Urinary bladder (tissue), 4 donors: ENCODE measurements at places on chromosomes 3 and 15. TPM values are rescaled to one million over a fixed set of nuclear protein-coding genes. Genes with fewer than 3 reads are reported as not detected.

DNA sequence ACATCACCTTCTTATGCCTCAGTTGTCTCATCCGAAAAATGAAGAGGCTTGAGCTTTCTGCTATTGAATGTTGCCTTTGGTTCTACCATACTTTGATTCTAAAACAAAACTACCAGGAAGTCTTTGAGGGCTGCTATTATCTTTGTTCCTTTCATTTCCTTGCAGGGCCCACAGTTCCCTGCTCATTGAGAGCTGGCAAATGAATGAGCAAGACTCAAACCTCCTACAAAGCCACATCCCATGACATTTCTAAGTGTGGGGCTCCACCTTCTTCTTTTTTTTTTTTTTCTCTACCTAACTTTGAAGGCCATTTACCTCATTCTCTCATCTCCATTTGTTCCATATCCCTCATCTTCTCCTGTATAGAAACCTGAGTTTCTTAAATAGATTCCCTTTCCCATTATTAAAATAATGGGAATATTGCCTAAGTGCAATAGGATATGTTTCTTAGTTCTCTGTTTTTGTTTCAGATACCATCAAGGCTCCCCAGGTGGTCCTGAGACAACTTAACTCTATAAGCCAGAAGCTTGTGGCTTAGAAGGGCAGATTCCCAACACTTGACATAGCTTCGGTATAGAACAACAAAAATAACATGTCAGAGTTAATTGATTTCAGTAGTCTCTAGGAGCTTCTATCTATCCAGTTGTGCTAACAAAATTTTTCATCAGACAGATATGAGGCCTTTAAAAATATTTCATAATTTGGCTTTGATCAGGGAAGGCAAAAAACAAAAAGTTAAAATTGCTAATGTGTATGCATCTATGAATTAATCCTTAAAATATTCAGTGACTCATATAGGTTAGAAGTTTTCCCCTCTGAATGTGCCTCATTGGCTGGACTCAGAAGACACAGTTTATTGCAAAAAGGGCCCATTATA is 951.6 kb downstream of the TUSC7 start:
- no peak for DNase-seq

DNA sequence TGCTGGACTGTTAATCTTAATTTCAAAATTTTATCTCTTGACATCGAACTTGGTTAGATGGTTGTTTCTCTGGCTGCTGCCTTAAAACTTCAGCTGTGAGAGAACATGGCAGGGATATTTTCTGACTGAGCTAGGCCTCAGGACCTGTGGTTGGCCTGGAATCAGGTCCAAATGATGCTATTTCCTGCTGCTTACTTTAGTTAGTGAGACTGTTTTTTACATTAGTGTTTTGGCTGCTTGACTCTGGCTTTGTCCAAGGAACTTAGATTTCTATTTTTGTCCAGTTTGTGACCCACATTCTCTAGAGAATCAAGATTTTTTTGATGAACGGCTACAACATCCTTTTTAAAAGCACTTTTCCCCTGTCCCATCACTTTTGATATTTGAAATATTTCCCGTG is 497.9 kb upstream of the SGO1 start:
- DNase-seq, result no peak

- peak; percentile 45 for DNase-seq
Measured at GRCh38 chr15:91271565-91272153, 171.6 kb downstream of the SV2B start.

DNA sequence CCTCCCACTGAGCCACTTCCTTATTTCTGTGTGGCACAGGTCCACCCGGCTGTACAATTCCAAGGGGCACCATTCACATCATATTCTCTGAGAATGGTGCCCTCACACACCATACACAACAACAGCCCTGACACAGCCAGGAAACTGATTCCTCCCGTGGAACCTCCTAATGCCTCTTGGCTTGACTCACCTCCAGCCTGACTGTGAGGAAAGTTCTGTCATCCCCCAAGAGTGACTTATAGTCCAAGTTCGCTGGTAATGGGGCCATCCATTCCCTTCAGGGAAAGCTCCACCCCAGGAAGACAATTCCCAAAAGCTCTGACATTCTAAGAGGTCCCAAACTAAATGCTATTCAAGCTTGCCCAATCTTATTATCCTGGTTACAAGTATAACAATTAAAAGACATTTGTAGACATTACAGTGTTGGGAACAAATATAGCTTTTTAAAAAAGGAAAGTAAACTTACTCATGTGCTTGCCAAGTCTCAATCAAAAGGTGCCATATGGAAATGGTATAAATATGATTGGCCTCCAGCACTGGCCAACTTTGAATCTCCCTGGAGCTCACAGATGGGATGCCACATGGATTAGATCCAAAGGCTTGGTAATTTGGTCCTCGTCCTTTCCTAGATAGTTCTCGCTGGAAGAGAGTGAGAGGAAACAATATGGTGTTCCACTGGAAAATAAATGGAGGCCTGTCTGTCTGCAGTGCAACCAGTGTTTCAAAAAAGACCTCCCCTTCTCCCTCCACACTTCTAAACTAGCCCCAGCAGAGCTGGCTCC is 56.3 kb upstream of the PSMD6 start:
- DNase-seq, result no peak

CPNE4 gene
- 0.21 TPM for total RNA-seq

GRCh38 chr3:37163262-37164015 is 10.9 kb downstream of the LRRFIP2 start:
- DNase-seq, result no peak

SEMA3F gene
- 10.8 TPM for total RNA-seq

DNA sequence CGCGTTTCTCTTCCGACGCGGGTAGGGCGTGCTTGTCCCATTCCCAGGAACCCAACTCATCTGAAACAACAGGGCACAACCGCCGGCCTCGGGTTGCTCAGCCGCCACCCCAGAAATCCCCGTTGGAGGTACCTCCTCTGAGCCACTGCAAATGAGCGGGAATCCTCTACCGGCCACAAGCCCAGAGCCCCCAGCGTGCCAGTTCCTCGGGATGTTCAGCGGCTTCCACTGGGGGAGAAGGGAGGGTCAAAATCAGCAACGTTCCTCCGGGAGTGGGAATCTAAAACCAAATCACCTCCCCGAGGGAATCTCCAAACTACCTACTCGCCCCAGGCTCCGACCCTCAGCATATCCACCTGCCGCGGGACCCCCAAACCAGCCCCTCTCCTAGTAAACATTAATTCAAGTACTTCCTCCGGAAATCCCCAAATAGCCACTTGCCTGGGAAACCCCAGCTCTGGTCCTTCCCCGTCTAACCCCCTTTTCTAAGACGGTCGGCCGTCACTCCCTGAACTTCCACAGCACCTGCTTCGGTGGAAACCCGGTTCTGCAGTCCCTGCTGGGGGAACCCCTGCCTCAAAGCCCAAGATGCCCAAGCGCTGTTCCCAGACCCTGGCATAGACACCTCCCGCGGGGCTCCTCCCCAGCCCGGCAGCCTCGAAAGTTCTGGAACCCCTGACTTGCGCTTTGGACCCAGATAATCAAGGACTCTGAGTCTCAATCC is 887 bp downstream of the OXTR start:
- no peak for DNase-seq

SLC28A1 gene
- total RNA-seq, result 0.11 TPM

- DNase-seq, result no peak
Measured at GRCh38 chr3:67896130-67896529, 241.7 kb upstream of the SUCLG2 start.

RTP3 gene
- total RNA-seq, result not detected

DNA sequence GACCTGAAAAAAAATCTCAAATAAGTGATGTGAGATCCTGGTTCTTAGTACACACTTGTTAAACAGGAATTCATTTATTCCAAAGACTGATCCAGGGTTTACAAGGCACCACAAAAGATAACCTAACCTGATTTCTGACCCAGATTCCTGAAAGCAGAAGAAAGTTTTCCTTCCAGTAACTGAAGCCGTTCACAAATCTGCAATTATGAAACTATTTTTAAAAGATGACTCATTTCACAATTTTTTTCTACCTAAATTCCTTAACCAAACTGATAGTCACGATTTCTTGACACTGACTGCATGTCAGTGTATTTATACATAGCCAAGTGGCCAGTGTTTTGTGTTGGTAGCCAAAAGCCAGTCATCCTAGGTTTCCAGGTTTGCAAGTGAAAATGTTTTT is 17.1 kb downstream of the SLC9A9 start:
- DNase-seq, result no peak

DNA sequence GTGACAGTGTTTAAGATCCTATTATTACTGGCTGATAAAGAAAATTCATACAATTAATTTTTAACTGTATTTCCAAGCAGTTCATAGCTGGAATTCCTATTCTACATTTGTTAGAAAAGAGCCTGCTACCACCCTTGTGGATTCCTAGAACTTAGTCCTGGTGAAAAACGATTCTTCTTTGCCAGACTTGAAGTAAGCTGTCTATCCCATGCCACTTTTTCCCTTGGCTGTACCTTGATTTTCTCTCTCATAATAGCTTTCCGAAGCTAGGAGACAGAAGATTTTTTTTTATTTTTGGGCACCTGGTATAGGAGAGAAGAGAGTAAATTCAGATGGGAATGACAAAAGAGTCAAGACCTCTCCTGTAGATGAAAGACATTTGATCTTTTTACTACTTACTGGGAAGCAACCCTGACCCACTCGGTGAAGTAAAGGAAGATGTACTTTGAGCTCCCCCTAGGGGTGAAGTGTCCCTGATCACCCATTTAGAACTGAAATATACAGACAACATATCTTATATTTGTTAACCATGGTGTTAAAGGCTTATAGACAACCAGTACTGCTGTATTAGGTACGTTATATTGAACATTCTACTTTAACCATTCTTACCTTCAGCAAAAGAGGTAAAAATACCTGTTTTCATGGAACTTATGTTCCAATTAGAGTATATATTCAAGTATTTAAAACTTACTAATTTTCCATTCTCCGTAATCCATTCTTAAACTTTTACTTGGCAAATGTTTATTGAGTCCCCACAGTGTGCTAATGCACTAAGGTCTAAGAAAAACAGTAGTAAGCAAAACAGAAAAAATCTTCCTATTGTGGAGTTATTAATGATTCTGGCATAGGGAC is 36.2 kb upstream of the C3orf38 start:
- DNase-seq, result no peak

DNA sequence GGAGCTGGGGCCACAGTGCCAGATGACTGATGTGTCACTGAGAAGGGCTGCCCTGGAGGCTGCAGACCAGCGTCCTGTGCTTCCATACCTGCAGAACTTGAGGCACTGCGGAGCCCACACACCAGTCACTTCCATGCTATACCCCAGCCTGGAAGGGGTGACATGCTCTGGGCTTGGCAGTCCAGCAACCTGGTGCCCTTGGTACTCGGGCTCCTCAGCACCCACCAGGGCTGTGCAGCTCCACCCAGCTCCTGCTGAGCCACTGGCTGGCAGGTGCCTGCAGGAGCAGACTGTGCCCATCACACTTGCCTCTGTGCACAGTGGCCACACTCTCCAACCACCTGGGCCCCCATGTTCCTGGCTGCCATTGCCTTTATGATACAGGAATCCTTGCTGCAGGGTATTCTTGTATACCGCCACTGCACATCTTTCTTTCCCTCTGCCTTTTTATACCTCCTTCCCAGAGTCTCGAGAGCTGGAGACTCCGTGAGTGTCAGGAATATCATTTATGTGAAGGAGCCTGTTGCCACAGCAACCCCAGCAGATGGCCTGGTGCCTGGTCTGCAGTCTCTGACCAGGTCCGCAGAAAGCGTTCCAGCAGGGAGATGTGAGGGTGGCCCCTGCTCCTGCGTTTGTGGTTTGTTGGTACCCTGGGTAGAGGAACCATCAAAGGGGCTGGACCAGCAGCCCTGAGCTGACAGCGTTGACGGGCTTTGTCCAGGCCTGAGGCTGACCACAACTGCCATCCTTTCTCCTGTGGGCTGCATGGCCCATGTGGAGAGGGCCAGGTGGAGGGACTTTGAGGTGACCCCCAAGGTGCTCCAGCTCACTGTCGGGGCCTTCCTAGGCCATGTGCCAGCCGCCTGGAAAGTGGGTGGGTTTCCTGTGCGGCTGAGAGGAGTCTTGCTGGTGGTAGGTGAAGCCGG is 93.4 kb upstream of the PLXNA1 start:
- DNase-seq, result no peak

DNA sequence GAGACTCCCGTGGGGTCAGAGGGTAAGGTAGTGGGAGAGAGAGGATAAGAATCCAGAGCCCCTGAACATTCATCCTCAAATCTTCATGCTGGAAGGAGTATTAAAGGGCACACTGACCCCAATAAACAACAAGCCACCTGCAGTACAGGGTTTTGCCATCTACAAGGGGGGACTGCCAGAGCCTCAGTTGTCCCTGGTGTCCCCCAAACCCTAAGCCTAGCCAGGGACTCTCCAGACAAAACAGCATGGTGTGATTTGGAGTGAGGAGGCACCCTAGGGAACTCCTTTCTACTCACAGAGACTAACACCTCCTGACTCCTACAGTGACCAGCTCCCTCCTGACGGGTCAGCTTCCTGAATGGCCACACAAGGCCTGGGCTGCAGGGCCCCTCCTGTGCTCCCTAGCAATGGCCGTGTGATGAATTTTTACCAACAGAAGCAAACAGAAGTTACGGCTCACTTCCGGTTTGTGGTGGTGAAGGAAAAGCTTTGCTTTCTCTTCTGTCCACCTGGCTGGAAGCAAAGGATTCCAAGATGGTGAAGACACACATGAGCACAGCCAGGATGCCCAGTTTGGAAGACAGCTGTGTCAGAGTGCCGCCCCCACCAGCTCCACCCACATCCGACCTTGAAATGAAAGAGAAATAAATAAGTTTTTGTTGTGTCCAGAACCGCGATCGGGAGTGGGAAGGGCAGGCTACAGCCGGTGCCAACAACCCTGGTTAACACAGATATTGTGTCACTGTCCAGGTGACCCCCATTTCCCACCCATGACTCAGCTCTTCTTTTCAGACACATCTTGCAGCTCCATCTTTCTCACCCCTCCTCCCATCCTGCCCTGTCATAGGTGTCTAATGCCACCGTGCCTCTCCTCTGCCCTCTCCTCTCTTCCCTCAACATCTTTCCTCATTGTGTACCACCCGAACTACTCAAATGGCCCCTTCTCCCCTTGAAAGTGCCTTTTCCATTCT is 69.6 kb upstream of the ATP13A3 start:
- DNase-seq, result no peak

DNA sequence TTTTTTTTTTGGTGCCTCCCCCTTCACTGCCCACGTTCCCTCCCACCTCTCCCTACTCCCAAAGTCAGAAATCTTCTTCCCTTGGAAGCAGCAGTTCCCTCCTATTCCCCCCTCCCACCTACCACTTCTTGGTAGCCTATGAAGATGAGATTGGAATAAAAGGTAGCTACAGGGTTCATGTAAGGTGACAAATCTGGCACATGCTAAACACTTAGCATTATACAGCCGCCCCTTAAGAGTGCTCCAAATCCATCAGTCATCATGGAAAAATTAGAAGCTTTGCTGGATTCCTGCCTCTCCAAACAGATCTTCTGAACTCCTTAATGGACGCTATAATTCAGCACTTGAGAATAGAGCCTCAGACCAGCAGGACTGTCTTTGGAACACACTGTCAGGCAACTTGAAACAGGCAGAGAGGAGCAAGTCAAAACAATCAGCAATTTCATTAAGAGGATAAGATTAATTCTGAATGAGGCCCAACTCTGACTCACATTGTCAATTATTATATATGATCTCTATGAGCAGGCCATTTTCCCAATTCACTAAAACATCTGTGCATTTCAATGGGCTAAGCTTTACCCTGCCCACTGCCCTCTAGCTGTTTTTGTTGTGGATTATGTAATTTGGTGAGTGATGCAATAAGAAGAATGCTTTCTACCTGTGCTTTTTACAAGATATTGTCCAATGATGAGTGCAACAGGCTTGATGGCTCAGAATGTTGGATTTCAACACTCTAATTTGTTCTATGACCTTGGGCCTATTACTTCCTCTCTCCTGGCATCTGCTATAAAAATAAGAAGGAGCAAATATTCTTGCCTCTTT is 34.6 kb upstream of the SPRED1 start:
- DNase-seq, result no peak

ROBO2 gene
- total RNA-seq, result 38.1 TPM
